ENCODE measurements at places on chromosomes 3 and 15. TPM values are rescaled to one million over a fixed set of nuclear protein-coding genes. Genes with fewer than 3 reads are reported as not detected.

GALNT15 gene
- 1.3 TPM for total RNA-seq

- no peak overlapping the region for H3K4me3 ChIP-seq
- 0 out of 2 replicates have a peak, but pooled peaks cover 3% of the 10 kb centered on the region for H3K27me3 ChIP-seq
- no peaks in the 10 kb centered on the region for H3K36me3 ChIP-seq
- no peaks in the 10 kb centered on the region for H3K4me1 ChIP-seq
Measured at GRCh38 chr3:171021377-171021776, 5.1 kb downstream of the SLC2A2 start.

- H3K4me3 ChIP-seq: no peak overlapping the region
- H3K4me1 ChIP-seq: peaks cover 27% of the 10 kb centered on the region
- H3K36me3 ChIP-seq: peaks cover 20% of the 10 kb centered on the region
- peak; percentile 62 for DNase-seq
Measured at GRCh38 chr3:188673646-188674186, 498.1 kb upstream of the TPRG1 start.

UBXN7 gene
- total RNA-seq: 11.2 TPM

CORO2B gene
- not detected for total RNA-seq

GRCh38 chr3:171846597-171846996, 3.4 kb downstream of the TMEM212 start:
- H3K4me3 ChIP-seq: no peak overlapping the region
- H3K27ac ChIP-seq: no peak overlapping the region
- H3K27me3 ChIP-seq: no peaks in the 10 kb centered on the region
- no peaks in the 10 kb centered on the region for H3K36me3 ChIP-seq

GRCh38 chr15:48748535-48748934, 62.3 kb downstream of the CEP152 start:
- H3K27ac ChIP-seq: no peak overlapping the region
- no peaks in the 10 kb centered on the region for H3K27me3 ChIP-seq
- peak; percentile 20 for DNase-seq
- H3K4me3 ChIP-seq: no peak overlapping the region

- no peak for DNase-seq
- no peaks in the 10 kb centered on the region for H3K4me1 ChIP-seq
- H3K27ac ChIP-seq: no peak overlapping the region
- H3K4me3 ChIP-seq: no peak overlapping the region
Measured at GRCh38 chr15:94366781-94367180, 135.4 kb downstream of the MCTP2 start.

- no peaks in the 10 kb centered on the region for H3K36me3 ChIP-seq
- H3K27ac ChIP-seq: no peak overlapping the region
- no peaks in the 10 kb centered on the region for H3K27me3 ChIP-seq
Measured at GRCh38 chr3:13563911-13564310, 15.0 kb downstream of the FBLN2 start.

- peaks cover 32% of the 10 kb centered on the region for H3K27me3 ChIP-seq
- DNase-seq: no peak
- H3K36me3 ChIP-seq: no peaks in the 10 kb centered on the region
- H3K27ac ChIP-seq: no peak overlapping the region
- H3K4me3 ChIP-seq: no peak overlapping the region
- peaks cover 14% of the 10 kb centered on the region for H3K4me1 ChIP-seq
Measured at GRCh38 chr15:68427366-68427765, 4.6 kb downstream of the ITGA11 start.

- peaks cover 24% of the 10 kb centered on the region for H3K4me1 ChIP-seq
- H3K36me3 ChIP-seq: no peaks in the 10 kb centered on the region
- no peak overlapping the region for H3K27ac ChIP-seq
- no peak for DNase-seq
Measured at GRCh38 chr15:31408724-31409123, 82.1 kb downstream of the KLF13 start.

LINS1 gene
- total RNA-seq: 24.2 TPM

TMC3 gene
- total RNA-seq: not detected

DNA sequence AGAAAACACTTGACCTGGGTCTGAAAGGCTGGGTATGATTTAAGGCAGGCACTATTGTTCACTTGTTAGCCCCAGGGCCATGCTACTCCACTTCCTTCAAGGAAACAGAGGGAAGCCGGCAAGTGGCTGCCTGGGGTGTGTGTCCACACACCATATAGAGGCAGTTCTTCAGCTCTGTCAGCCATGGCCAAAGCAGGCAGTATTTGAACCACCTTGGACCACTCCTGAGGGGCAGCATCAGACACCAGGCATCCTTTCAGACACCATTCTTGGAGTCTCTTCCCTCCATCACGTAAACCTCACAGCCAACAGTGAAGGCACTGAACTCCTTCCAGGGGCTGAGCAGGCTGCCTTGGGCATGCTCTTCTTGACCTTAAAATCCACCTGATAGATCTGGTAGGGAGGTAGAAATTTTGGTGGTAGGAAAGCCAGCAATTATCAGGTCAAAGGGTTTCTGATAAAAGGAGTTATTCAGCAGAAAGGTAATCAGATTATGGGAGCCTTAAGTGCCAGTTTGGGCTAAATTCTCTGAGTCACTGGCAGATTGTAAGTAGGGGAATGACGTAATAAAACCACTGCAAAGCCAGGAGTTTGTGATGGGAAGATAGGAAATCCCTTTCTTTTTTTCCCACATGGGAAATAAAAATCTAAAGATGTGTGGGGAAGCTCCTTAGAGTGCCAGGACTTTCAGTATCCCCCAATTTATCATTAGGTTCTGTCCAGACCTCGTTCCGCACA, 20.2 kb downstream of the TGFBR2 start:
- no peaks in the 10 kb centered on the region for H3K27me3 ChIP-seq
- peaks cover 37% of the 10 kb centered on the region for H3K4me1 ChIP-seq
- H3K27ac ChIP-seq: peak overlapping the region; percentile 22
- H3K4me3 ChIP-seq: no peak overlapping the region

Measured in SJSA1 (cell line).